HCT116 (cell line): ENCODE measurements at places on chromosomes 5 and 9.

- H3K36me3 ChIP-seq = no peaks in the 10 kb centered on the region
- no peak overlapping the region for H3K27ac ChIP-seq
- no peaks in the 10 kb centered on the region for H3K4me1 ChIP-seq
- no peaks in the 10 kb centered on the region for H3K27me3 ChIP-seq
- no peak overlapping the region for H3K4me3 ChIP-seq
These were observed 27.5 kb downstream of the FNIP1 start for GRCh38 chr5:131769336-131769735.

DNA sequence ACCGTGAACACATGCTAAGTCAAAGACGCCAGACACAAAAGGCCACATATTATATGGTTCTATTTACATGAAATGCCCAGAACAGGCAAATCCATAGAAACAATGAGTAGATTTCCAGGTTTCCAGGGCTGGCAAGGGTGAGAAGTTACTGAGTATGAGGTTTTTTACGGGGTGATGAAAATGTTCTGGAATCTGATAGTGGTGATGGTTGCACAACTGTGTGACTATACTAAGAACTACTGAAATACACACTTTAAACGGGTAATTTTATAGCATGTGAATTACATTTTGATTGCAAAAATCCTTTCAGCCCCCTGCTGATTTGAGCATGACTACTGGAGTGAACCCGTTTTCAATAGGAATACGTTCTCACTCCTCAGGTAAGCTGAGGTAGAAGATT lies 46.7 kb upstream of the TBC1D9B start:
- no peak overlapping the region for H3K27ac ChIP-seq
- H3K36me3 ChIP-seq = no peaks in the 10 kb centered on the region
- H3K4me3 ChIP-seq = no peak overlapping the region
- H3K4me1 ChIP-seq = no peaks in the 10 kb centered on the region

DNA sequence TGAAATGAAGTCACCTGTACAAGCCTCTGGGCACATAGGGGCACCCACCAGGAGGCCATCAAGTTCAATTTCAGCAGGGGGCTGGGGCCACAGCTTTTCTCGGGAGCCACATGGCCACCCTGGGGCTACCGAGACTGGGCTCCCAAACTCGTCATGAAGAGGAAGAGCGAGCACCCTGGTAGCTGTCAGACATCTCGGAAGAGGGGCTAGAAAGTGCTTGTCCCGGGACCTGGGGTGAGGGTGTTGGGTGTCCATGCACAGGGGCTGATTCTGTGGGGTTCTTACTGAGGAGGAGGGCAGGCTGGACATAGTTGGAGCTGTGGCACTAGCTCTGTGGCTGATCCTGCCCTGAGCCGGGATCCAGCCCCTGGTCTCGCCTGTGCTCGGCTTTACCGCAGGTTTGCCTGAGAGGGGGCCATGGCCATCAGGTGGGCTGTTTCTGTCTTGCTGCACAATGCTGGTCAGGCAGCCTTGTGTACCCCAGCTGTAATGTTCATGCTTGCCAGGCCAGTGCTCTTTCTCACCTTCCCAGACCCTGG lies 70.3 kb downstream of the PHF2 start:
- no peak overlapping the region for H3K27ac ChIP-seq
- peaks cover 10% of the 10 kb centered on the region; the same call in 1 of the 2 replicates for H3K36me3 ChIP-seq
- no peaks in the 10 kb centered on the region for H3K4me1 ChIP-seq
- DNase-seq = no peak
- no peak overlapping the region for H3K4me3 ChIP-seq

DNA sequence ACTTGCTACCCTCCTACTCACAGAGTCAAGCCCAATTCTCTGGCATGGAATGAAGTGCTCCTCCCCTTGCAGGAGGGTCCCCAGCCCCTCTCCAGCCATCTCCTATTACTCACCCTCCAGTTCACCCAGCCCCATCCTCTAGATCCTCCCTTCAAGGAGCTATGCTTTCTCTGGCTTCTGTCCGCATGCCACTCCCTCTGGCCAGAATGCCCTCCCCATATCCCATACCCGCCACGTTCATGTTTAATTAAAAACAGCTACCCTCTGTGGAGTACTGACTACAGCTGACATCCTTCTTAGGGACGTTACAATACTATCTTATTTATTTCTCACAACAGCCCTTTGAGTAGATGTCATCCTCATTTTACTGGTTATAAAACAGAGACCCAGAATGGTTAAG lies 3.0 kb downstream of the F2R start:
- no peak overlapping the region for H3K27ac ChIP-seq
- H3K27me3 ChIP-seq = no peaks in the 10 kb centered on the region
- no peaks in the 10 kb centered on the region for H3K36me3 ChIP-seq
- no peak overlapping the region for H3K4me3 ChIP-seq
- no peak for DNase-seq

DNA sequence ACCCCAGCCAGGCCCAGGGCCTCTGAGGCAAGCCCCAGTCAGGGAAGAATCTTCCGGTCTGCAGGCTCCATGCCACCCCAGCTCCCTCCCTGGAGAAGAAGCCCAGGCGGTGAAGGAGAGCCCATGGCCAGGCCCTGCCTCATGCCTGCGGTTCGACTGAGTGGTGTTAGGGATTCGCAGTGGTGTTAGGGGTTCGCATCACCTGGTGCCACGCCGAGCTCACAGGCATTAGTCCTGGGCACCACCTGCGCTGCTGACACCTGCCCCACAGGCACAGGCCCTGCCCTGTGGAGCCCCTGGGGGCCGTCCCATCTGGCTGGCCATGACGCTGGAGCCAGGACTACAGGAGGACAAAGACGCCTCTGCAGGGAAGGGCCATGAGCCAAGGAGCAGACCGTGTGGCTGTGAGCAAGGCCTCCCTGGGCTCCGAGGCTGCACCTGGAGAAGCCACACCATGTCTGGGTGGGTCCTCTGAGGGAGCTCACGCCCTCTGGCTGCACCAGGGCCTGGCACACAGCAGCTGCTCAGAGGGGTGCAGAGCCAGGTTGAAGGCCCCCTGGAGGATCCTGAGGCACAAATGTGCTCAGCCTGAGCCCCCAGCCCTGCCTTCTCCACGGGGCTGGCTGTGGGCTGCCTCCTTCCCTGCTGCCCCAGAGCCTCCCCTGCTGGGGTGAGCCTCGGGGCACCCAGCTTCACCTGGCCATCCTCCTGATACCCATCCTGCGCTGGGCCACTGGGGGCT lies 27.6 kb upstream of the RNF130 start:
- no peak overlapping the region for H3K27ac ChIP-seq
- DNase-seq = no peak
- no peak overlapping the region for H3K4me3 ChIP-seq
- H3K27me3 ChIP-seq = no peaks in the 10 kb centered on the region
- no peaks in the 10 kb centered on the region for H3K36me3 ChIP-seq
- H3K4me1 ChIP-seq = no peaks in the 10 kb centered on the region

- DNase-seq = no peak
- no peaks in the 10 kb centered on the region for H3K36me3 ChIP-seq
- no peak overlapping the region for H3K27ac ChIP-seq
- no peaks in the 10 kb centered on the region for H3K27me3 ChIP-seq
These were observed 8.5 kb upstream of the NEURL1B start for GRCh38 chr5:172632346-172633092.

- DNase-seq = no peak
- no peaks in the 10 kb centered on the region for H3K27me3 ChIP-seq
- no peaks in the 10 kb centered on the region for H3K4me1 ChIP-seq
- no peak overlapping the region for H3K27ac ChIP-seq
- H3K36me3 ChIP-seq = peaks cover 63% of the 10 kb centered on the region; the same call in 1 of the 2 replicates
- no peak overlapping the region for H3K4me3 ChIP-seq
These were observed 15.4 kb upstream of the CEL start for GRCh38 chr9:133046196-133046899.

DNA sequence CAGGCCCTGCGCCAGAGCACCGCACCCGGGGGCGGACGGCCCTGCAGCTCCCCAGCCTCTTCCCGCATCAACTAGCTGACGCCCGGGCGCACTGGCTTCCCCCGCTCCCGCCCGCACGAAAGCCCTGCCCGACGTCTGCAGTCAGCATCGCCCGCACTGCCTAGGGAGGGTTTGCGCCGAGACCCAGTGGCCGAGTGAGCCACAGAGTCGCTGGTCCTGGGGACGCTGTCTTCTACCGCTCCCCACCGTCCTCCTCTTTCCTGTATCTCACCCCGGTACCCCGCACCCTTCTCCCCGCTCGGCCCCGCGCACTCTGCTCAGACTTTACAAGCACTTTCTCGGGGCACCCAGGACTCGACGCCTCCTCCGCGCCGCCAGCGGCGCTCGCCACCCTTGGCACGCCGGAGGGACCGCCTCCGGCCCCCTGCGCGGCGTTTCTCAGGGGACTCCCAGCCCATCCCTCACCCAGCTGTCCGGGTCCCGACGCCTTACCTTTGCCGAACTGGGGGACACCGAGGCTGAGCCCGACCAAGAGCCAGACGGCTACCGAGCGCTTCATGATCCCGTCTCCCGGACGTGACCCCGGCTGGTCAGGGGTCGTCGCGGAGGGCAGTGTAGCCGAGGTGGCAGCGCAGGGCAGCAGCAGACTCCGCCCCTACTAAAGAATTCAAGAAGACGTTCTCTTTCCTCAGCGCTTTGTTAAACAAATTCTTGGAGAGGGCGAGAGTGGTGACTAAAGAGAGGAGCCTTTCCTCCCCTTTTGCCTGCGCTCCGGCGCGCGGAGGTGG lies 670 bp downstream of the EDIL3 start:
- H3K27me3 ChIP-seq = no peaks in the 10 kb centered on the region
- no peaks in the 10 kb centered on the region for H3K36me3 ChIP-seq
- no peak overlapping the region for H3K4me3 ChIP-seq
- H3K4me1 ChIP-seq = no peaks in the 10 kb centered on the region
- no peak overlapping the region for H3K27ac ChIP-seq
- no peak for DNase-seq

- DNase-seq = peak; percentile 70
- no peaks in the 10 kb centered on the region for H3K36me3 ChIP-seq
- no peaks in the 10 kb centered on the region for H3K27me3 ChIP-seq
- H3K4me3 ChIP-seq = no peak overlapping the region
- H3K4me1 ChIP-seq = peaks cover 9% of the 10 kb centered on the region; the same call in 1 of the 2 replicates
These were observed 98.8 kb upstream of the BASP1 start for GRCh38 chr5:17118631-17119030.

GRCh38 chr9:125110464-125110863 lies 32.9 kb downstream of the SCAI start:
- H3K4me1 ChIP-seq = no peaks in the 10 kb centered on the region
- H3K4me3 ChIP-seq = no peak overlapping the region
- no peak for DNase-seq

- H3K36me3 ChIP-seq = no peaks in the 10 kb centered on the region
- peaks cover 16% of the 10 kb centered on the region for H3K4me1 ChIP-seq
- H3K27ac ChIP-seq = peak within 1 kb of the TSS; percentile 31; the same call in 1 of the 2 replicates
These were observed at the start of gene PTCH1 for GRCh38 chr9:95516734-95517558. Gene PTCH1, minus strand, starts transcription at chr9:95516971.

DNA sequence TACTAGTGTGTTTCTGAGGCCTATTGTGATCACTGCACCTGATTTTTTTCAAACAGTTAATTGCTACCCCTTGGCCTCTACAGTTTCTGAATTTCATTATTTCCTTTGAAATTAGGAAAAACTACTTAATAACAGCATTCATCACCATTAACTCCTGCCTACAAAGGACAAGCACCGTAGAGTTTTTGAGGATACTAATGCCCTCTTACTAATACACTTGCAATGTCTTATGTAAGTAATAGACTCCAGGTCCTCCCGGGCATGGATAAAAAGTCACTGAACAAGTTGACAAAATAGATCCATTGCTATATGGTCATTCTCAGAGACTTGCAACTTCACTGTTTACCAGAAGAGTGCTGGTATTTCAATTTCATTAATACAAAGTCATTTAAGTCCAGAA lies 1172.5 kb downstream of the CDH12 start:
- no peak overlapping the region for H3K27ac ChIP-seq
- no peak overlapping the region for H3K4me3 ChIP-seq
- no peaks in the 10 kb centered on the region for H3K27me3 ChIP-seq
- no peaks in the 10 kb centered on the region for H3K36me3 ChIP-seq
- H3K4me1 ChIP-seq = no peaks in the 10 kb centered on the region

GRCh38 chr9:29322240-29322639 lies 1749.0 kb upstream of the C9orf72 start:
- no peaks in the 10 kb centered on the region for H3K27me3 ChIP-seq
- H3K27ac ChIP-seq = no peak overlapping the region
- no peak for DNase-seq

GRCh38 chr9:6479959-6480358 lies 67.0 kb downstream of the UHRF2 start:
- H3K4me3 ChIP-seq = no peak overlapping the region
- H3K4me1 ChIP-seq = no peaks in the 10 kb centered on the region; the same call in 1 of the 2 replicates
- no peaks in the 10 kb centered on the region for H3K27me3 ChIP-seq
- H3K36me3 ChIP-seq = peaks cover 13% of the 10 kb centered on the region; the same call in 1 of the 2 replicates
- no peak overlapping the region for H3K27ac ChIP-seq
- no peak for DNase-seq

- H3K27ac ChIP-seq = no peak overlapping the region
- H3K4me3 ChIP-seq = no peak overlapping the region
- no peaks in the 10 kb centered on the region; the same call in 1 of the 2 replicates for H3K36me3 ChIP-seq
- no peaks in the 10 kb centered on the region for H3K27me3 ChIP-seq
These were observed 63.8 kb downstream of the LRRC70 start for GRCh38 chr5:62642468-62642867.

DNA sequence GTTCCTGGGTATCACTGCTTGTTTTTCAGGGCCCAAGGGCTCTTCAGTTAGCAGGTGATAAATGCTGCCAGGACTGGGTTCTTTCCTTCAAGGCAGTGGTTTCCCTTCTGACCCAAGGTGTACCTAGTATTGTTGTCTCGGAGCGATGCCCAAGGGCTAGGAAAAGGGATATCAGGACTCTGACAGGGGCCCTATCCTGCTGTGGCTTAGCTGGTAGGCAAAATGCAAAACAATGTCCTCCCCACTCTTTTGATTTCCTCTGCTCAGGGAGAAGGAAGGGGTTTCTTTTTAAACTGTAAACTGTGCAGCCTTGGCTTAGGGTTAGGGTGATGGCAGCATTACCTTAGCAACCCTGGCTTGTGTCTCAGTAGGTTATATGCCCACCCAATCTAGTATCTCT lies 508.8 kb upstream of the CTNND2 start:
- H3K4me1 ChIP-seq = no peaks in the 10 kb centered on the region
- H3K27me3 ChIP-seq = no peaks in the 10 kb centered on the region
- H3K27ac ChIP-seq = no peak overlapping the region
- no peak overlapping the region for H3K4me3 ChIP-seq
- DNase-seq = no peak

GRCh38 chr9:13361076-13361475 lies 81.6 kb upstream of the MPDZ start:
- H3K36me3 ChIP-seq = no peaks in the 10 kb centered on the region
- H3K27ac ChIP-seq = no peak overlapping the region
- no peaks in the 10 kb centered on the region for H3K27me3 ChIP-seq
- H3K4me1 ChIP-seq = no peaks in the 10 kb centered on the region
- DNase-seq = no peak
- no peak overlapping the region for H3K4me3 ChIP-seq

GRCh38 chr9:113712053-113712452 lies 164.1 kb upstream of the ZNF618 start:
- H3K4me1 ChIP-seq = no peaks in the 10 kb centered on the region
- H3K27me3 ChIP-seq = no peaks in the 10 kb centered on the region
- H3K4me3 ChIP-seq = no peak overlapping the region
- no peaks in the 10 kb centered on the region for H3K36me3 ChIP-seq
- H3K27ac ChIP-seq = no peak overlapping the region

- no peaks in the 10 kb centered on the region for H3K27me3 ChIP-seq
- H3K27ac ChIP-seq = no peak overlapping the region
- DNase-seq = no peak
These were observed 649.4 kb downstream of the CCDC171 start for GRCh38 chr9:16202221-16202620.
